ENCODE measurements at places on chromosomes 4 and X.

- no peak for DNase-seq
Observed at GRCh38 chrX:149280011-149280410, 225.1 kb downstream of the IDS start.

GRCh38 chrX:119690921-119691716 is 1.8 kb downstream of the SEPTIN6 start:
- no peak for DNase-seq

GRCh38 chr4:101689220-101689619 is 101.3 kb upstream of the BANK1 start:
- DNase-seq: no peak

GRCh38 chr4:182880387-182881356 is 36.5 kb downstream of the DCTD start:
- DNase-seq: peak; percentile 31

DNA sequence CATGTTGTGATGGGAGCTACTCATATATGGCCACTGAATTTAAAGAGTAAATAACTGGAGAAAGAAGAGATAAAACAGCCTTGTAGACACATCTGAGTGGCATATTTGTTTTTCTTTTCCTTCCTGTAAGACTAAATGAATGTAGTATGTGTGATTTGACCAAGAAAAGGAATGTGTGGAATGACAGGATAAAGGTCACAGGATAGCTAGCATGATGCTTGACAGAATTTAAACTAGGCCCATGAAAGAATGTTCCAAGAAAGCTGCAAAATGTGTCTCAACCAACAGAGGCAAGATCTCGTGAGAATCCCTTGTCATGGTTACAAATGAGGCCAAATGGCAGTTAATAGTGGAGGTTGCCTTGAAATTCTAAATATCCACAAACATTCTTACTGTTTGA is 137.0 kb downstream of the KCNIP4 start:
- DNase-seq: no peak

GRCh38 chr4:80070880-80071603 is 2.0 kb downstream of the ANTXR2 start:
- no peak for DNase-seq

- no peak for DNase-seq
Observed at GRCh38 chrX:151697522-151697921, 2.3 kb downstream of the PRRG3 start.

DNA sequence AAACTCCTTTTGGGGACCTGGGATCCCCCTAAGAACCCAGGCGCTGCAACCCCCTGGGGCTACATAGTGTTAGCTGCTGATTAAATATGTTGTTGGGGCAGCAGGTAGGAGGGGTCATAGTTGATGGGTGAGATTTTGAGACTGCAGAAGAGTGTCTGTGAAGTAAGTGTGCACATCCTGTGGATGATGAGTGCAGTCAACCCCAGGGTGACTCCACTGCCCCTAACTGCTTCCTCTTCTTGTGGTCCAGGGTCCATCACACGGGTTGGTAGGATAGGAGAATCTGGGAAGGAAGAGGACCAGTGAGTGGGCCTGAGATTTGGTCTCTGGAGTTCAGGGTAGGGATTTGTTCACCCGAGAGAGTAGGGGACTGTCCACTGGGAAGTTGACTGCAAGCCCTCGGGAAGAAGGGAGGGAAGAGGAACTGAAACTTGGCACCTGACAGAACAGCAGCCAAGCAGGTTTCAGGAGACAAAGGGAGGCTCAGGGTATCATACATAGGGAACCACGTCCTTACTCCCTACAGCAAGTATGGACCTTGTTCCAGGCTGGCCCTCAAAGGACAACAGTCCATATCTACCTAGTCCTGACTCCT is 8.5 kb downstream of the DLG3 start:
- no peak for DNase-seq

GRCh38 chrX:43657671-43658070 is 1.6 kb downstream of the MAOA start:
- no peak for DNase-seq

GRCh38 chrX:113954297-113954696 is 629.6 kb upstream of the HTR2C start:
- no peak for DNase-seq

DNA sequence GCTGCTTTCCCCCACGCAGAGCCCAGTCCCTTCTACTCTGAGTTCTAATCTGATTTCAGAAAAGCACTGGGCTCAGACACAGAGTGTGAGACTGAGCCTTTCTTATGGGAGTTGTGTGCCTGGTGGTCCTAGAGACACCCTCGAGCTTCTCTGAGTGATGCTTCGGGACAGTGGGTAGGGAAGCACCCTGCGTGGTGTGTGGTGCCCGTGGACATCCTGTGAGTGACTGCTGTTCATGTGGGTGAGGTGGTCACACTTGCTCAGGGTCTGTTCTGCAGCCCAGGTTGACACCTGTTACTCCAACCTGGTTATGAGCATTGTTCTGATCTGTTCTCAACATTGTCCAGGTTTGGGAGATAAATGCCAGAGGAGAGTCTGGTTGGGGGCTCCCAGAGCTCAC is 6.1 kb downstream of the GPR78 start:
- no peak for DNase-seq

DNA sequence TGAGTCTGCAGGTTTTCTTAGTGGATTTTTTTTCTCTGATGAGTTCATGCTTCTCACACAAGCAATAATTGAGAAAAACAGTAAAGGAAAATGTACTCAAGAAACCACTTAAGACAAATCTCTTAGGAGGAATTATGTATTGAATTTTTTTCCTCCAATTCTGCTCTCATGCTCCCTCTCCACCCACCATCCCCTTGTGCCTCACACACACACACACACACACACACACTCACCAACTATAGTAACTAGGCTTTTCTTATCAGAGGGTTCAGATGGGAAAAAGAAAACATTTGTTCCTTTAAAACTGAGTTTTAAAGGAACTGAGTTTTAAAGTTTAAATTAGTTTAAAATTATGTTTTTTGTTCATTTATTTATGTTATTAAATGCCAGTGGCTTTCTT is 47.0 kb upstream of the ANXA10 start:
- no peak for DNase-seq

- DNase-seq: no peak
Observed at GRCh38 chr4:168600796-168601583, 104.1 kb downstream of the PALLD start.

DNA sequence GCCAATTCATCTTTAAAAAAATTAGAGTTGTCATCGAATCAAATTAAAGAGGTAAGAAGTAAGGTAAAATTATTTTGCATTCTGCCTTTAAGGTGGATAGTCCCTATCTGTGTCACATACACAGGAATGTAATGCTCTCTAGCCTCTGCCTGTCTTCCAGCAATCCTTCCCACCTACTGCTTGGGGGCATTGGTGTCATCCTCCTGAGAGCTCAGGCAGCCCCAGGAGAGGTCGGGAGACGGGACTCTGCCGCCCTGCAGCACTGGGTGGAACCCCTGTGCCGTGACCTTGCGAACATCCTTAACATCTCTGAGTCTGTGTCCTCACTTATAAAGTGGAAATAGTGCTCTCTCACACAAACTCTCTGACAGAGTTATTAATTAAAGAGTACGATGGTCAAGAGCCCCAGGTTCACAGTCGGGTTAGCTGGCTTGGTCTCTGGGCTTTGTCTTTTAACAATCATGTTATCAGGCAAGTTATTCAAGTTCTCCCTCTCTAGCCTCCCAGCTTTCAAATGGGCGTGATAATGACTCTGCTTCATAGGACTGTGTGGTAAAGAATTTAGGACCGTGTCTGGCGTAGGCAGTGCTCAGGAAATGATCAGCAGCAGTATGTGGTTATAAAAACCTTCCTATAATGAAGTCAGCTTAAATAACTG is 10.2 kb downstream of the TLR3 start:
- DNase-seq: no peak

DNA sequence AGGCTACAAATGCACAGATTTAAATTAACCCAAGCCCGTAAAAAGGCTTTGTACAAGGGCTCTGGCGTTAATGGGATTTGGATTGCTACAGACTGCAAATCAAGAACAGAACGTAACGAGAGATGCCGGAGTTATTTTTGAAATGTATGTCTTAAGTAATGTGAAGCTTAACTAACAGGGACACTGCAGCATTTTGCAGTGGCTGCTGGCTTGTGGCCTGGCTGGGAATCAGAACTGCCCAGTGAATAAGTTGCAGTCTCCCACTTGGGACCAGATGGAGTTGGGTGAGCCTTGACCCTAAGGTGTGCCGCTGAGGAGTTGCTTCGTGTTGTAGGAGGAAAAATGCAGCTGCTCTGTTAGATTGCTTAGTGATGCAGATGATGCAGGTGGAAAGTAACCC is 318.4 kb downstream of the DHX15 start:
- DNase-seq: no peak

DNA sequence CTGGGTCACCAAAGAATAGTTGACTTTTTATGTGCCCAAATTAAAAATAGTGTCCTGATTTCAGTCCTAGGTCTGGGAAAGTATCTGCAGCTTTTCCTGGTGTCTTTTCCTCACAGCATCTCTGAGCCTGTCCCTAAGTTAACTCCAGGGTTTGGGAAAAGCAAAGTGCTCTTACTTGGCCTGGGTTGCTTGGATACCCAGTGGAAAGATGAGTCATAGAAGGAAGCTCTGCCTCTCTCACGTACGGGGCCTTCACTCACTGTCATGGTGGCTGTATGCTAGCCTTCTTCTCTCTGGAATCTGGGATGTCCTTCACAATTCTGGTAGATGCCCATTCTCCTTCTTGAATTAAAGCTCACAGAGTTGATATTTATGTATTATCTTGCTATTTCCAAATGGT is 607.3 kb downstream of the ANKRD50 start:
- no peak for DNase-seq

GRCh38 chrX:50988649-50989048 is 78.1 kb downstream of the BMP15 start:
- no peak for DNase-seq

DNA sequence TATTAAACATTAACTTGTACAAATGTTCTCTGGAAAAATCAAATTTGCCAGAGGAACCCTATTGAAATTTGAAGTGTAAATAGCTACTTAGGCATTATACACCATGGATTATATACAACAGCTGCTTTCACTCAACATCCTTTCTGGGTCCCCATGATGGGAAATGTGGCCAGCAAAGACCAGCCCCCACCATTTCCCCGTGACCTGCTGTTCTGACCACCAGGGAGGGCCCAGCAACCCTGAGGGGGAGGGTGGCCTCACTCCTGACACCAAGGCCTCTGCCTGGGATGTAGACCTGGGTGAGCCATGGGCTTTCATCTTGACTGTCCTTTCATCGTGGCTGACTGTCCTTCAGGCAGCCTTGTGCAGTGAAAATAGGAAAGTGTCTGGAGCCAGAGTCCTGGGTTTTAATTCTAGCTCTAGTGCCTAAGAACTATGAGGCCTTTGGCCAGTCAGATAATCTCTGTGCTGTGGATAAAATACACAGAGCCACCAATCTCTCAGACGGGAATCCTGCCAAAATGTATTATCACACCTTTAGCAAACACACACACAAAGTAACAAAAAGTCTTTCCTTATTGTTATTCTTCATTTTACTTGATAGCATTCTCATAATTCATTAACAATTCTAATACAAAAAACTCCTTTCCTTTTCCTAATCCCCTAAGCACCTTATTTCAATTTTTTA is 45.1 kb downstream of the NR3C2 start:
- DNase-seq: no peak

DNA sequence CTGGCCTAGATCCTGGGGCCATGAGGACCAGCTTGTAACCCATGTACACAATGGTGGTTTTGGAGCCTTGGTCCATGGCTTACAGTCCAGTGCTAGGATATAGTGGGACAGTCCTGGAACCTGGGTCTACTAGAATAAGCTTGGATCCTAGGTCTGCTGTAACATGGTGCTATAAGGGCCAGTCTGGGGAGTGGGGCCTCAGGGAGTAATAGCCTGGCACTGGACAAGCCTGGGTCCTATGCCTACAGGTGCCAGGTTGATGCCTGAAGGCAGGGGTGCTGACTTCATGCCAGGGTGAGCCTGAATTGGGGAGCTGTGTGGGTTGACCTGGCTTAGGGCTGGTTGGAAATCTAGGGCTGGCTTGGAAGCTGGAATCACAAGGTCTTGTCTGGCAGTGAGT is 756.3 kb upstream of the ADGRL3 start:
- no peak for DNase-seq
